ENCODE measurements at places on chromosomes 12 and 14.

DNA sequence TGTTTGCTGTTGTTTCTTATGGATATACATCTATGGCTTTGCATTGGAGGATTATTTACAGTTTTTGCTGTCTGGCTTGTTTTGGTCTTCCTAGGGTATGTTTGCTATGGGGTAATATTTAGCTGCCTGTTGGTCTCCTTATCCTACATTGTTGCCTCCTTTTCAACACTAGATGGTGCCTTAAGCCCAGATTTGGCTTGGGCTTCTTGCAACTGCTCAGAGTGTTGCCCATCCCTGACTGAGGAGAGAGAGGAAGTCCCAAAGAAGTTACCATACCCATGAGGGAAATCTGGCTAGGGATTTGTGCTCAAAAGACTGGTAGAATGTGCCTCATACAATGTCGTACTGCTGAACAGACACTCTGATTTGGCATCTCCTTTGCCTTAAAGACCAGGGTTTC lies 94.6 kb upstream of the MUCL1 start:
- DNase-seq: peak; percentile 2

DNA sequence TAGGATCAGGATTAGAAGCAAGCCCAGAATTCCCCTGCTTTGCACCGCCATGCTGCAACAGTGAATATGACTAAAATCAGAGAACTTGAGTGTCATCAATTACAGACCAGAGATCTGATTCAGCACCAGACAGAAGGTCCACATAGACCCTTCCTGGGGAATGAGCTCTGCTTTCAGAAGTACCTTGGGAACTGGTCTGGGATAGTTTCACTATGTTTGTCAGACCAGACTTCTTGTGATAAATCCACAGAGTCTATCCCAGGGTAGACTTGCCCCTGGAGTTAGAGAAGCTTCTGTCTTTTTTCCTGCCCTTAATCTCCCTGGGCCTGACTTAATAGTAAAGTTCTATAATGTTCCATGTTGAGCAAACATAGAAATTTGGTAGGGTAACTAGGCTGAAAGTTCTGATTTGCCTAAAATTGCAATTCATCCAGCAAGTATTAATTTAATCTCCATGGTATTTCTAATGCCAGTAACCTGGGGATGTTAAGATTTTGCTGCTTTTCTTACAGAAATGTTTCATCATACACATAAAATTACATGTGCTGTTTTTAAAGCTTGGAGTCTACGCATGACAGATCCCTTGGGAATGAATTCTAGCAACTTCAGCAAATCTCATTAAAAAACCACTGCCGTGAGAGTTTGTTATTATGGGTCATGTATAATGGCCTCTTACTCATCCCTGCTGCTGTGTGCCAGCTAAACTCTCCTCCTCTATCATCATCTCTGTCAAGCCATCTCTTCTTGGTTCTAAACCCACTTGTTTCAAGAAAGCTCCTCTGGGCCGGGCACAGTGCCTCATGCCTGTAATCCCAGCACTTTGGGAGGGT lies 61.3 kb upstream of the METAP2 start:
- DNase-seq: peak; percentile 91

- no peak for DNase-seq
Measured at GRCh38 chr14:91067186-91067585, 6.7 kb upstream of the RPS6KA5 start.

DNA sequence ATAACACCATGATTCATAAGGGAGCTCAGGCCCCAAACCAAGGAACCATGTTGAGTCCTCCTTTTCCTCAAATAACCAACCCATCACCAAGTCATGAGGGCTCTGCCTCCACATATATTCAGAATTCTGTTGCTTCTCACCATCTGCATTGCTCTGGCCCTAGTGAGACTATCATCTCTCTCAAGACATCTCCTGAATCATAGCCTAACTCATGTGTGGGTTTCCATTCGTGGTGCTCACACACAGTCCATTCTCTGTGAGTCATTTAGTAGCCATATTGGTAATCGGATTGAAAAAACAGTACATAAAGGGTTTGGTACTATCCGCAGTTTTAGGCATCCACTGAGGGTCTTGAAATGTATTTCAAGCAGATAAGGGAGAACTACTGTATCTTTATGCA lies 5.1 kb upstream of the SLC38A2 start:
- DNase-seq: peak; percentile 54

DNA sequence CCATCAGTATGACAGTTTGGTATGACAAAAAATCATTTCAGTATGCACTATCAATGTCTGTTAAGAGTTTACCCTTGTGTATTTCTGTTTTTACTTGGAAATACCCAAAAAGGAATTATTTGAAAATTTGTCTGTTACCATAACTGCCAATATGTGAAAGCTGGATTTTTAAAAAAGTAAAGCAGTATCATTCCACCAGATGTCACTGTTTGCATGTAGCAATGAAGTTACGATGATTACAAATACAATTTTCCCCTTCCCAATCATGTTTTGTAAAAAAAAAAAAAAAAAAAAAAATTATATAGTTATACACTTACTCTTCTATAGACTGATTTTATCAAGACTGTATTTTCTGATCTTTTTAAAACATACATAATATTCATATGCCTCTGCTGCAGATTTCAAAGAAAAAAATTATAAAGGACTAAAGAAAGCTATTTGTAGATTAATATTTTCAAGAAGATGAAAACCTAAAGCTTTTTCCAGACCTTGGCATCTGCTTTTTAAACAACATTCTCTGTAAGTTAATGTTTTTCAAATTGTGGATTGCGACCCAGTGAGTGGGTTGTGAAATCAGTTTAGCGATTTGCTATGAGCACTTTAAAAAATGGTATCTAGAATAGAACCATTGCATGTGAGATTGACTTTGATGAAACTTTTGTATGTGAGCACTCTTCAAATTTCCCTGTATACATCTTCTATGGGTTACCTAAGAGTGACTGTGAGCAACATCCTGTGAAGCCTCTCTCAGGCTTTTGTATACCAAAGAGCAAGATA lies 114.2 kb downstream of the TTC6 start:
- peak; percentile 16 for DNase-seq

GRCh38 chr12:67271976-67272375 lies 2.8 kb downstream of the CAND1 start:
- peak; percentile 23 for DNase-seq

DNA sequence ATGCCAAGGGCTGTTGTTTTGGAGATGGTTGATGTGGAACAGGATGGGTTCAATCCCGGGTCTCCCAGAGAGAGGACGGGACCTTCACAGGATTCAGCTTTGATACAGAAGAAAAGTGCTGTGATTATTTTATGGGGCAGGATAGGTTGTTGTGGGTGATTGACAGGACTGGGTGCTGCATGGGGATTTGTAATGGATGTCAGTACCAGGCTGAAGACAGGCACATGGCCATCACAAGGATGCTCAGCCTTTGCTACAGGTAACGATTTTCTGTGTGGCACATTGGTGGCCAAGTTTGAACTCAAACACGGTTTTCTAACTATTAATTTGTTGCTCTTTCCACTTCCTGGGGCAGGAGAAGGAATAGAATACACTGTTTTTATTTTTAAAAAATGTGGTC lies 4.5 kb upstream of the GUCY2C start:
- no peak for DNase-seq

- DNase-seq: no peak
Measured at GRCh38 chr12:18343708-18344107, 82.4 kb downstream of the PIK3C2G start.

DNA sequence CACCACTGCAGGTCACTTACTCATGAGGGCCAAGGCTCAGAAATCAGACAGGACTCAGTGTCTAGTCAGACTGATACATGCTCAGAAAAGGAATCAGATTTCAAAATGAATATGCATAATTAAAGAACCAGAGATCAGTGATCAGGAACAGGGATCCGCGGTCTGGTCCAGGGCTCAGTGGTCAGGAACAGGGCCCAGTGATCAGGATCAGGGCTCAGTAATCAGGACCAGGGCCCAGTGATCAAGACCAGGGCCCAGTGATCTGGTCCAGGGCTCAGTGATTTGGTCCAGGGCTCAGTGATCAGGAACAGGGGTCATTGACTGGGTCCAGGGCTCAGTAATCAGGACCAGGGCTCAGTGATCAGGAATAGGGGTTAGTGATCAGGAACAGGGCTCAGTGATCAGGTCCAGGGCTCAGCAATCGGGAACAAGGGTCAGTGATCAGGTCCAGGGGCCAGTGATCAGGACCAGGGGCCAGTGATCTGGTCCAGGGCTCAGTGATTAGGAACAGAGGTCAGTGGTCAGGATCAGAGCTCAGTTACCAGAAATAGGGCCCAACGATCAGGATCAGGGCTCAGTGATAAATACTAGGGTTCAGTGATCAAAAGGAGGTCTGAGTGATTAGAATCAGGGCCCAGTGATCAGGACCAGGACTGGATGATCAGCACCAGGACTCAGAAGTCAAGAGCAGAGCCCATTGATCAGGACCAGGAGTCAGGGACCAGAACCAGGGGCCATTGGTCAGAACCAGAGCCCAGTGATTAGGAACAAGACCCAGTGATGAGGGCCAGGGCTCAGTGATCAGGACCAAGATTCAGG lies 175.3 kb downstream of the TMEM121 start:
- DNase-seq: no peak
